ENCODE measurements at places on chromosomes 1 and 21. TPM values are rescaled to one million over a fixed set of nuclear protein-coding genes. Genes with fewer than 3 reads are reported as not detected.
A peak's percentile ranks its signal among the peaks of the same experiment; 100 is the strongest.

DNA sequence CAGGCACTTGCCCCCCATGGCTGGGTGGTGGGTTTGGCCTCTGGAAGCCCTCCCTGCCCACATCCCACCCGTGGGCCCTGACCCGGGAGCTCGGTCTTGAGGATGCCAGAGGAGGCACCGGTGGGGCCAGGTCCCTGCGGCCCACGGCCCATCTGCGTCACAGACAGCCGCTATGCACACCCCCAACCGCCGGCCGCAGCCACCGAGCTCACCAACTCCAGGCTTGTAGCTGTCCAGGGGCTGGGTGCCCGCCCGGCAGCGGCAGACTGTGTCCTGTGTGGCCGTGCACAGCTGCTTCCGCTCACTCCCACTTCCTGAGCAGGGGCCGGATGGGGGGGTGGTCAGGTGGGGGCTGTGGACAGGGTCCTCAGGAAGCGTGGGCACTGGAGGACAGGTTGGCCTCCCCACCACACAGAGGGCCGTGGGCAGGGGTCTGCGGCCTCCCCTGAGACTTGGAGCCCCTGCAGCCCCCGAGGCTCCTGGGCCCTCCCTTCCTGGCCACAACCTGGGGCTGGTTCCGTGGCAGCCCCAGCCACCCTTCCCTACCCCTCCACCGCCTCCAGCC, 1.1 kb downstream of the TNFRSF4 start:
- no peak for DNase-seq

Gene FNDC10
- total RNA-seq: 5.1 TPM

- peak; percentile 70 for DNase-seq
Observed at GRCh38 chr1:236502972-236503639, 20.7 kb upstream of the LGALS8 start.

GRCh38 chr1:32761253-32761877, 55.8 kb downstream of the YARS1 start:
- peak; percentile 96 for DNase-seq

DNA sequence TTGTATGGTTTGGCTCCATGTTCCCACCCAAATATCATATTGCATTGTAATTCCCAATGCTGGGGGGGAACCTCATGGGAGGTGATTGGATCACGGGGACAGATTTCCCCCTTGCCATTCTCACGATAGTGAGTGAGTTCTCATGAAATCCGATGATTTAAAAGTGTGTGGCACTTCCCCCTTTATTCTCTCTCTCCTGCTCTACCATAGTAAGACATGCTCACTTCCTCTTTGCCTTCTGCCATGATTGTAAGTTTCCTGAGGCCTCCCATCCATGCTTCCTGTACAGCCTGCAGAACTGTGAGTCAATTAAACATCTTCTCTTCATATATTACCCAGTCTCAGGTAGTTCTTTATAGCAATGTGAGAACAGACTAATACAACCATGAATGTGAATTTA, 211.6 kb upstream of the NR5A2 start:
- DNase-seq: no peak

GRCh38 chr1:24142546-24143534, at the start of gene IL22RA1:
IL22RA1 (minus strand) TSS chr1:24143140; CDS start chr1:24143082, 58 bp downstream.
- DNase-seq: peak; percentile 56

GRCh38 chr1:245375789-245376460, 221.1 kb downstream of the KIF26B start:
- DNase-seq: no peak

GRCh38 chr1:95742591-95743089, 508.6 kb downstream of the RWDD3 start:
- DNase-seq: peak; percentile 97

Gene WDTC1
- 18.9 TPM for total RNA-seq
